ENCODE measurements at places on chromosomes 11 and 22.

- no peak for DNase-seq
These were observed 116.0 kb downstream of the FAR1 start for GRCh38 chr11:13784441-13784840.

- no peak for DNase-seq
These were observed 97.7 kb downstream of the MPPED2 start for GRCh38 chr11:30488304-30488998.

DNA sequence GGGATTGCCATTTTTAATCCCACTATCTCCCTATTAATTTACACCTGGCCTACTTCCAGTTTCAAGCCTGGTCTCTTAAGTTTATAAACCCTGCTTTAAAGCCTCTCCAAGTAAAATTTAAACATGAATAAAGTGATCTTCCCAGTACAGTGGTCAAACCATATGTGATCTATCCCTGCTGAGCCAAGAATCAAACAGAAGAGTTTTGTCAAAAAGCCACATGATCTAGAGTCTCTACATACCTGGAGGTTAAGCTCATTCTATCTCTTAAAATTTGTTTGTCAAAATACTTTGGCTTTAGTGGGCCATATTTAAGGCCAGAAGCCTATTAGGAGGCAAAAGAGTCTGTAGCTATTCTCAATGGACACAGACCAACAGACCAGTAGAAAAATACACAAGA is 42.9 kb upstream of the DDI1 start:
- DNase-seq, result no peak

DNA sequence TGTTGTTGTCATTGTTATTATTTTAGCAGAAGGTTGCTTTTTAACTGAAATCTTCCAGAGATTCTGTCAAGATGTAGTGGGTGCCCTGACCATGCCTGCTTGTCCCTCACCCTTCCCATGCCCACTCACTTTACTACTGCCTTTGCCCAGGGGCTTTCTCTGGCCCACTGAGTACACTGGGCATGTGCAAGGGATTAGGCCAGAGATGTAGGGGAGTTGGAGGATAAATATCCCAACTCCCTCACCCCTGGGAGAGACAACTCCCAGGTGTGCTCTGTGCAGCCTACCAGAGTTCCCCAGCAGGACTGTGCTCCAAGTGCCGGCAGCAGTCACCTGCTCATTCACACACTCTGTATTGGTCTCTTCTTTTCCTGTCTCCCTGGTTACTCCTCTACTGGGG is 559.1 kb downstream of the MIAT start:
- DNase-seq, result no peak

- no peak for DNase-seq
These were observed 514.7 kb downstream of the CNTN5 start for GRCh38 chr11:99535406-99535805.

GRCh38 chr11:11148596-11148995 is 204.5 kb downstream of the CSNK2A3 start:
- no peak for DNase-seq

GRCh38 chr22:26182723-26183122 is 13.5 kb downstream of the SEZ6L start:
- DNase-seq, result no peak

GRCh38 chr22:43505896-43506295 is 94.1 kb downstream of the MPPED1 start:
- no peak for DNase-seq

DNA sequence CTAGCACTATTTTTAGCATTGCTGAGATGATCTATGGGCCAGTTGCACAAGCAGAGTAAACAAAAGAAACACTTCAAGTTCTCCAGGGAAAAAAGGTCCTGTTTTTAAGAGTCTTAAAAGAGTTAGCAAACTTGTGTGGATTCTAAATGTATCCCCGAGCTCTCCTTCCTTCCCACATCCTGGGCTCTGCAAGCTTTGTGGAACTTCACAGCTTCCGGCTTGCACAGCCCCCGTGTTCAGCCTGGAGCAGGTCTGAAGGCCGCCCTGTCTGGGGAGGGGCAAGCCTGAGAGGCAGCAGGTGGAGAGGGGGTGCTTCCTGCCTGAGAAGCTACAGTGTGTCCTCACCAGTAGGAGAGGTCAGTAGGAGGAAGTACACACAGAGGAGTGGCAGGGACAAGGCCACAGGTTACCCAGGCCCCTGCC is 35.1 kb upstream of the SUSD2 start:
- DNase-seq, result no peak

DNA sequence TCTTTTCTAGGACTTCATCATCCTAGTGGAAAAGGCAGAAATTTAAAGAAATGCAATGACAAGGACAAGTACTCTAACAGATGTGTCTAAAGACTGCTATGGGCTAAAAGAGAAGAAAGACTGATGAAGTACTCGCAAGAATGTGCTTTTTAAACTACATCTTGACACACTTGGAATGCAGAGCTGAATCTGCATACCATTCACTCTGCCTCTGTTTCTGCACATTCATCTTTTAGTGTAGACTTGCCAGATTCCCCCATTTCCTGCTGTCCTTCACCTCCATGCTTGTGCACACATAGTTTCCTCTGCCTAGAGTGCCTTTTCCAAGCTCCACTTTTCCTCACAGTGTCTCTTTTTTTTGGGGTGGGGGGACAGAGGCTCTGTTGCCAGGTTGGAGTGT is 239.0 kb upstream of the CCDC179 start:
- DNase-seq, result no peak

- no peak for DNase-seq
These were observed 45.0 kb downstream of the LARGE1 start for GRCh38 chr22:33875316-33875715.

DNA sequence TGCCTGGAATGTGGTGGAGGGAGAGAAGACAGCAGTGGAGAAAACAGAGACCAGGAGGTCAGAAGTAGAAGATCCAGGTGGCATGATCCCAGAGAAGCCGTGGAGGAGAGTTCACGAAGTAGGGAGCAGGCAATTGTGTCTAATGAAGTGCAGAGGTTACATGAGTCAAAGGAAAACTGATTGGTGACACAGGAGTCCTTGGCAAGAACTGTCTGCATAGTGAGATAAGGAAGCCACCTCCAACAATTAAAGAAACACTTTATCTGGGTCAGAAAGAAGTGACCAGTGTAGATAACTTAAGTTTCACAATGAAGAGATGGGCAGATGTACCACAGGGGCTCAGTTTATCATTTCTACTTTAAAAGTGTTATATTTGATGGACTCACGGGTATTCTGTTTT is 57.0 kb upstream of the PTH start:
- DNase-seq, result no peak

- DNase-seq, result no peak
These were observed 34.1 kb downstream of the CSNK2A3 start for GRCh38 chr11:11318961-11319360.

DNA sequence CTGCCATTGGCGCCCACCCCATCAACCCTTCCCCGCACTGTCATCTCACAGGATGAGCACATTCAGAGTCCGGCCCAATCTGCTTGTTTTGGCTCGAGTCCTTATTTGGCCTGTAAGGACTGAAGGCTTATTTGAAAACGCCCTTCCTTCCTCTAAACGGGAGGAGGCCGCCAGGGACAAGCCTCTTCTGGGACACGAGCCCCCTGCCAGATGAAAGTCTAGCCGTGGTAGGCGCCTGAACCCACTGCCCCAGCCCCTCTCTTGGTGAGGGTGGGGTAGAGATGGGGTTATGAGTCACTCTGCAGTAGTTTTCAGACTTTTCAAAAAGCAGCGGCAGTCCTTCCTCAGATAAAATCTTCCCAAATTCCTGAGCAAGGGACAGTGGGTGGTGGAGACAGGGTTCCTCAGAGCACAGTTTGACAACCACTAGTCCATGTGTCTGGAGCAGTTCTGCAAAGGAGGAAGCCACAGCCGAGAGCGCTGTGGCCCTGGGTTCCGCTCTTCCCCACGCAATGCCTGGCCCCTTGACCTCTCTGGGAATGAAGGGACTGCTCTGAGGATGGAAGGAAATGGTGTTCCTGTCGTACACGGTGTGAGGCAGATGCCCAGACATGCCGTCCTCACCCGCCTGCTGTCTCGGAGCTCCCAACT is 57.0 kb downstream of the MYH9 start:
- no peak for DNase-seq
